ENCODE measurements at places on chromosomes 7 and 10.

DNA sequence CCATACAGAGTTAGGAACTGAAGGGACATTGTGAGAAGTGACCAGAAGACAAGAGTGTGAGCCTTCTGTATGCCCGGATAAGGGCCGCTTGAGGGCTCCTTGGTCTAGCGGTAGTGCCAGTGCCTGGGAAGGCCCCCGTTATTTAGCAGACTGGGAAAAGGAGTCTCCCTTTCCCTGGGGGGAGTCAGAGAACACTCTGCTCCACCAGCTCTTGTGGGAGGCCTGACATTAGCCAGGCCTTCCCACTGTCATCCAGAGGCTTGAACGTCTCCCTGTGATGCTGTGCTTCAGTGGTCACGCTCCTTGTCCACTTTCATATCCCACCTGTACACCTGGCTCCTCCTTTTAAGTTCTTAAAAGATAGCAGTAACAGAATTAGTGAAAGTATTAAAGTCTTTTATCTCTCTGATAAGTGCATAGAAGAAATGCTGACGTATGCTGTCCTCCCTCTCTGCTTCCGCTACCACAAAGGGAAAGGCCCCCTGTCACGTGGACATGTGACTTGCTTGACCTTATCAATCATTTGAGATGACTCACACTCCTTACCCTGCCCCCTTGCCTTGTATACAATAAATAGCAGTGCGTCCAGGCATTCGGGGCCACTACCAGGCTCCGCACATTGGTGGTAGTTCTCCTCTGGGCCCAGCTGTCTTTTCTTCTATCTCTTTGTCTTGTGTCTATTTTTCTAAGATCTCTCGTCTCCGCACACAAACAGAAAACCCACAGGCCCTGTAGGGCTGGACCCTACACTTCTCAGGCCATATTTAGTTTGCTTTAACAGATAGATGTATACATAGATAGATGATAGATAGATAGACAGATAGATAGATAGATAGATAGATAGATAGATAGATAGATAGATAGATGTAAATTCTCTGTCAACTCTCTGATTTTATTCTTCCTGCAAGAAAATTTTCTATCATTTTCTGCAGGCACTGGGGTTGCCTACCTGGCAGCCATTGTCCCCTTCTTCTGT is 131.5 kb upstream of the JCAD start:
- H3K4me1 ChIP-seq, result no peaks in the 10 kb centered on the region
- H3K27ac ChIP-seq, result no peak overlapping the region
- no peak overlapping the region for H3K4me3 ChIP-seq
- DNase-seq, result no peak

DNA sequence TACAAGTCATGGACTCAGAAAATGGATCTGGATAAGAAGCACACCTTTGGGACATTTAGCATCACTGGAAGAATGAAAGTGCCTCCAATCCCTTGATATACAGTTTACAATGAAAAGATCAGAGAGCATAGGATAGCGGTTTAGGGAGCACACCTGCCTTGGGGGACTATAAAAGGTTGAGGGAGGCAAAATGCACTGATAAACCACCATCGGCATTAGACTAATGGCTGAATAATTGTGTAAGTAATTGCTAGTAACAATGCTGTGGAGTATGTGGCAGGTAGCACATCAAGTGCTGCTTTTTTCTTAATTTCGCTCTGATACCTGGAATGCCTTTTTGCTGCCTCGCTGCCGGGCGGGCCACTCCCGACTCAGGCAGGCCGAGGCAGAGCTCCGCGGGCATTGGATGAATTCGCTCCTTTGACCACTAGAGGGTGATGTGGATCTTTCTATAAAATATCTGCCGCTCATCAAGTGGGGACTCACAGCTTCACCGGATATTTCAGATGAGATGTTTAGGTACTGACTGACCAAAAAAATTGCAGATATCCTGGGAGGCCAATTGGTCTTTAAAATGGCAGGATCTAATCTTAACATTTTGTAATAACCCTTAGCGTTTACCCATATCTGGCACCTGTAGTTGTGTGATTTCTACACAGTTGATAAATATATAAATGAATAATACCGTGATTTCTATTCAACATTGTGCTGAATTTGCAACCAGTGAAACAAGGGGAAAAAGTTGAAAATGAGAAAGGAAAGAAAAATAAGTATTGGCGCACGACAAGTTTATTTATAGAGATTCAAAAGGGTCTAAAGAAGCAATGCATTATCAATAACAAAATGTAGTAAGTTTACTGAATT is 116.8 kb upstream of the PRSS1 start:
- H3K4me1 ChIP-seq, result no peaks in the 10 kb centered on the region
- H3K27ac ChIP-seq, result no peak overlapping the region
- DNase-seq, result peak; percentile 66
- H3K36me3 ChIP-seq, result no peaks in the 10 kb centered on the region

DNA sequence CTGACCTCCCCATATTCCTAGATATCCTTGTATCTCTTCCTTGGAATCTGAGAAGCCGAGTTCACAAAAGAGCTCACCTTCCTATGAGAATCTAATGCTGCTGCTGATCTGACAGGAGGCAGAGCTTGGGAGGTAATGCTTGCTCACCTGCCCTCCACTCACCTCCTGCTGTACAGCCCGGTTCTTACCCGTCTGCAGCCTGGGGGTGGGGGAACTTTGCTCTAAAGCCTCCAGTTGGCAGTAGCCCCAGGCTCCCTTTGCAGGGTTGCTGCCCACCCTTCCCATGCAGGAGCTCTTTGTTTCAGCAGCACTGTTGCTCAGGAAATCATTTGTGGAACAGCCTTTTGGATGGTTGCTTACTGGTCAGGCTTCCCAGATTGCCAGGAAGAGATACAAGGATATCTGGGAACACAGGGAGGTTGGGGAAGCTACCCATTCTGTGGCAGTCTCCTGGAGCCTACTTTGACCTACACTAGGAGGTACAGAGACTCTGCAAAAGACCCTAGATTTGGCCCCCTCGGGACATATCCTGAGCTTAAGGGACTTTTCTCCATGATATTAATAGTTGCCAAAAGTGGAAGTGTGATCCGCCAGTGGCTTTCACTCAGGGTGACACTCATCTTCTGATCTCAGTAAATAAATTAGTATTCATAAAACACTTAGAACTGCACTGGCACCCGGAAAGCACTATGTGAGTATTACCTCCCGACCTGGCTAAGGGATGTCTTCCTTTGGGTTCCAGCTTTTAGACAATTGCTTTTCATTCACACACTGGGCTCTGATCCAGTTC is 363.7 kb upstream of the PODXL start:
- H3K27ac ChIP-seq, result no peak overlapping the region
- H3K4me1 ChIP-seq, result no peaks in the 10 kb centered on the region
- no peak overlapping the region for H3K4me3 ChIP-seq
- H3K27me3 ChIP-seq, result no peaks in the 10 kb centered on the region
- DNase-seq, result no peak

GRCh38 chr7:42980514-42980913 is 48.3 kb downstream of the MRPL32 start:
- H3K4me1 ChIP-seq, result no peaks in the 10 kb centered on the region
- no peak overlapping the region for H3K27ac ChIP-seq
- H3K4me3 ChIP-seq, result no peak overlapping the region

DNA sequence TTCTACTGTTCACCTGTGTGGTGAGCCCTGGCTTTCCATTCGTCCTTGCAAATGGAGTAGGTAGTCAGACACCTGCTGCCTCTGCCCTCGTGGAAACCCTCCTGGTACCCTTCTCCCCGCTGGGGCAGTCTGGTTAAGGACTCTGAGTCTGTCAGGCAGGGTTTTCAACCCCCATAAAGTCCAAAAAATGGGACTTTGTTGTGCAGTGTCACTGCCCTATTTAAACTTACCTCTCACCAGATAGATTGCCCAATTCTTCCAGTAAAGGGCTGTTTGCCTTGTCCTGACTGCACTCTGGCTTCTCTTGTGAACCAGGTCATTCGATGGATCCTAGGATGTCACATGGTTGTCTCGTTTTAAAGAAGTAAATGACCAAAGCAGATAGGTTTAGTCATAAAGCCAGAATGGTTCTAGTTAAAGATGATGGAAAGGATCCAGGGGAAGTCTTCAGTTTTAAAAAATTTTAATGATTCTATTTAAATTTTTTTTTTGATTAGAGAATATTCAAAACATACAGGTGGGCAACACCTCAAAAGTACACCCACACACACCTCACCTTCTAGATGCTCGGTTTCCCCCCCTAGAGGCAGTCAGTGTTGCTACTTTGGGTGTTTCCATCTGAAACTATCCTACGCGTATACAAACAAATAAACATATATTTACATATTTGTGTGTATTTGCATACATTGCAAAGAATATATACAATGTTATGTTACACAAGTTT is 22.0 kb downstream of the TMEM176B start:
- DNase-seq, result no peak
- H3K27me3 ChIP-seq, result no peaks in the 10 kb centered on the region
- no peaks in the 10 kb centered on the region for H3K4me1 ChIP-seq
- H3K36me3 ChIP-seq, result no peaks in the 10 kb centered on the region
- H3K27ac ChIP-seq, result no peak overlapping the region
- no peak overlapping the region for H3K4me3 ChIP-seq

DNA sequence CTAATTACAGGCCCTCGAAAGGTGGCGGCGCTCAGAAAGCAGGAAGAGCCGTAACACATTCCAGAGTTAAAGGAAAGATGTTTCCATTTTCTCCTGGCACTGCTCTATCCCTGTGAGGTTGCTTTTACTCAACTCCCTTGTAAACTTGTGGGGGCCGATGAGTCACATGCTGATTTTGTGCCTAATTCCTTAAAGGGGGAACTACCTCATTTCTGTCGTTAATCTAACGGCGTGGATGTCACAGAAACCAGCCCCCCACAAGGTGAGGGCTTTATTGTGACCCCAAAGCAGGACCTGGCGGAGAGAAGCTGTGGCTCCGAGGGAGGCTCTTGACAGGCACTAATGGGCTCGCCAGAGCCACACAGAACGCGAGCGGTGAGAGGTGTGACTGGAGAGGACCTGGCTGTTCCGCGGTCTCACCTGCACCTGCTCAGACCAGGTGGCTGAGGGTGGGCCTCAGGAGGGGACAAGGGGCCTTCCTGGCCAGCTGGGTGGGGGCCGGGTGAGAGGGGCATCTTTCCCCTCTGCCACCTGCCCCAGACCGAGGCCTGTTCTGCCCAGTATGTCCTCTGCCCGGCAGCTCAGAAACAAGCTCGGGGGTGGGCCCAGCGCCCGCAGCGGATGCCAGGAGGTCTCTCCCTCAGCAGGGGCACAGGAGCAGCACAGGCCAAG is 50.9 kb downstream of the CALML3 start:
- DNase-seq, result no peak
- no peaks in the 10 kb centered on the region for H3K4me1 ChIP-seq
- no peak overlapping the region for H3K4me3 ChIP-seq
- no peak overlapping the region for H3K27ac ChIP-seq
- H3K36me3 ChIP-seq, result no peaks in the 10 kb centered on the region
- H3K27me3 ChIP-seq, result no peaks in the 10 kb centered on the region

DNA sequence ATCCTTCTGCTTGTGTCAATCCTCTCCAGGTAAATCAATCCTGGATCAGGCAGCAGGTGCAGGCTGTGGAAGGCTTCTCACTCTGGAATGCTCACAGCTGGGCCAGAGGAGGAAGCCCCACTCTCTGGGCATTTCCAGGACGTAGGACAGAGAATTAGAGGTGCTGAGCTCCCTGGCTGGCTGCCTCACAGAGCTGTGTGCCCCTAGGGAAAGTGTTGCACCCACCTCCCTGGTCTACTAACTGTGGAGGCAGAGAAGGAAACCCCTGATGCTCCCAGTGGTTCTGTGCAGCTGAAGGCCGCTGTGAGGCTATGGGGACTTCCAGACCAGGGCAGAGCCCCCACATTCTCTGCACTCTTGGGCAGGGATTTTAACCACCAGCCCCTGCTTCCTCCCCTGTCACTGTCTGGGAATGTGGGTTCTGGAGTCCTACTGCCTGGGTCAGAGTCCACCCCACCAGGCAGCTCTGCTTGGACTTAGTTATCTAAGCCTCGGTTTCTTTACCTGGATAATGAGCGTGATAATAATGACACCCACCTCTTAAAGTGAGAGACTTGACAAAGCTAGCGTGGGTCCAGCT is 73.5 kb upstream of the EEPD1 start:
- DNase-seq, result no peak
- no peak overlapping the region for H3K27ac ChIP-seq
- no peaks in the 10 kb centered on the region for H3K27me3 ChIP-seq
- no peaks in the 10 kb centered on the region for H3K36me3 ChIP-seq
- no peaks in the 10 kb centered on the region for H3K4me1 ChIP-seq
- H3K4me3 ChIP-seq, result no peak overlapping the region

DNA sequence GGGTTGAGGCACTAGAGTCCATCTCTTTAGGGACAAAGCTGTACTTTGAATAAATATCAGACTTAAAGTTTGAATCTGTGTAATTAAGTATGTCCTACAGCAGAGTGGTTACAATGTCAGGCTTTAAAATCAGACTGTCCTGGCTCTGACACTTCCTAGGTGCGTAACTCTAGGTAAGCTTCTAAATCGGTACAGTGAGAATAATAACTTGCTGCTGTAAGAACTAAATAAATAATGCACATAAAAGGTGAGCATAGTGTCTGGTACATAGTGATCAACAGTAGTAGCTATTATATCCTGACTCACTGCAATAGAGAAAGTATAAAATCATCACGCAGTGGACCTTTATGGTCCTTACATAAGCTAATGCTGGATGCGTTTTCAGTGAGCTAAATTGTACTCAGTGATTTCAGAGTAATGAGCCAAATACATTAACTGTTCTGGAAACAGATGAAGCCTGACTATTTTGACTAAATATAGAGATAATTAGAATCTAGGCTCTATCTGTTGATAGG is 72.2 kb upstream of the PDK4 start:
- H3K27ac ChIP-seq, result no peak overlapping the region
- no peak for DNase-seq
- no peaks in the 10 kb centered on the region for H3K4me1 ChIP-seq
- no peak overlapping the region for H3K4me3 ChIP-seq
- no peaks in the 10 kb centered on the region for H3K27me3 ChIP-seq

- no peaks in the 10 kb centered on the region for H3K36me3 ChIP-seq
- no peaks in the 10 kb centered on the region for H3K4me1 ChIP-seq
- no peaks in the 10 kb centered on the region for H3K27me3 ChIP-seq
- H3K27ac ChIP-seq, result no peak overlapping the region
Measured at GRCh38 chr7:95871075-95871848, 98.9 kb downstream of the DYNC1I1 start.

DNA sequence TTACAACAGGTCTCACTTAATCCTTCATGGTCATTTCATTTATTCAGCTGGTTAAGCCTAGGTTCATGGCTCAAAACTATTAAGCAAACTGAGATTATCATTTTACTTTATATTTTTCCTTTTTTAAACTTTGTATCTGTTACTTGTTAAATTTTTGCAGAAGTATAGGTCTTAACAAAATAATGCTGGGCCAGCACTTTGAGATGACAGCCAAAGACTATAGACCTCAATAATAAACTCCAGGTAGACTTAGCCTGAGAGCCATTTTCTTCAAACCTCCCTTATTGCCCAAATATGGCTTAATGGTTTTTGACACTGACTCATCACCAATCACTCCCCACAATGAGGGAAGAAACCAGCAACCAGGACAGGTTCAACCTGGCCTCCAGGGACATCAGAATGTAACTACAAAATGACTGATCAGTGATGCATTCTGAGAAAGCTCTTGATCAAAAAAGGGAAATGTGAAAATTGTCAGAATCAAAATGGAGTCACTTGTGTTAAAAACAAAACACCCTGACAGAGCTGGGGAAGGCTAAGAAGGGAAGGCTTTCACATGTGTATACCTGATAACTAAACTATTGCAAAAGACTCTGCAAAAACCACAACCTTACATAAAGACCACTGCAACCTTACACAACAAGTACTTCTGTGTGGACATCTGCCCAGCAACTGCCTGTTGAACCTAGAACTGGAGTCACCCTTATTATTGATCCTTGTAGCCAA is 2.1 kb upstream of the CCDC126 start:
- H3K36me3 ChIP-seq, result no peaks in the 10 kb centered on the region
- no peak overlapping the region for H3K27ac ChIP-seq

Data from iPS DF 6.9 (cell line).